ENCODE measurements at places on chromosomes 6 and 20.

DNA sequence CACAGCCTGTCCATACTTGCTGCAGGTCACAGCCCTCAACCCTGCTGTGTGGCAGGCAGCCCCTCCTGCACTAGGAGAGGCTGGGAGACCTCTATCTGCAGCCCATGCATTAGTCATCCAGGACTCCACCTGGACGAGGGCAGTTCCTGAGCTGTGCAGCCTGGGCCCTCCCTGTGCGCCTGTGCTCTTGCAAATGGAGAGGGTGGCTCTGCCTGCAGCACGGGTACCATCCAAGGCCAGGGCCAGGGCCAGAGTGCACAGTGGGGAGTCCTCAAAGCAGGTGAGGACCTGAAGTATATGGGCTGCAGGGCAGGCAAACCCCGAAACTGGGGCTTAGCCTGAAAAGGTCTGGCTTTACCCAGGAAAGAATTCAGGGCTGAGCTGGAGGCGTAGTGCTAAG, 89.8 kb upstream of the PHACTR3 start:
- DNase-seq, result no peak

- no peak for DNase-seq
These were observed 112.0 kb downstream of the LAMP5 start for GRCh38 chr20:9626357-9626756.

GRCh38 chr20:17314264-17314663, 87.4 kb downstream of the PCSK2 start:
- DNase-seq, result no peak

DNA sequence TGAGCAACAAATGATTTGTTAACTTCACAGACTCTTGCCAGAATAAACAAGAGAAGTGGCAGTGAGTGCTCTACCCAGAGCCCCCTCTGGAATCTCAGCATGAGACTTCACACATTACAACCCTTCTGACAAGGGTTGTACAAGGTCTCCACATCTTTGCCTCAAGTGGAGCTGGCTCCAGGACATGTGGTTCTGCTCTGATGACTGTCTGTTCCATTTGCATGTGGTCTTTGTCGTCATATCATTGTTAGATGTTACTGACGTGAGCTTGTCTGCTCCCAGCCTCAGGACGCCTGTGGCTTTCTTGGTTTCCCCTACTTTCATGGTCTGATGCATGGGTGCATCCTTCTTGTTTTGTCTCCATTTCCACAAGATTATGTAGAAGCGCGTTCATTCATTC, 115.0 kb downstream of the SLC24A3 start:
- DNase-seq, result no peak

GRCh38 chr20:51462566-51463276, 79.8 kb downstream of the NFATC2 start:
- peak; percentile 82 for DNase-seq

DNA sequence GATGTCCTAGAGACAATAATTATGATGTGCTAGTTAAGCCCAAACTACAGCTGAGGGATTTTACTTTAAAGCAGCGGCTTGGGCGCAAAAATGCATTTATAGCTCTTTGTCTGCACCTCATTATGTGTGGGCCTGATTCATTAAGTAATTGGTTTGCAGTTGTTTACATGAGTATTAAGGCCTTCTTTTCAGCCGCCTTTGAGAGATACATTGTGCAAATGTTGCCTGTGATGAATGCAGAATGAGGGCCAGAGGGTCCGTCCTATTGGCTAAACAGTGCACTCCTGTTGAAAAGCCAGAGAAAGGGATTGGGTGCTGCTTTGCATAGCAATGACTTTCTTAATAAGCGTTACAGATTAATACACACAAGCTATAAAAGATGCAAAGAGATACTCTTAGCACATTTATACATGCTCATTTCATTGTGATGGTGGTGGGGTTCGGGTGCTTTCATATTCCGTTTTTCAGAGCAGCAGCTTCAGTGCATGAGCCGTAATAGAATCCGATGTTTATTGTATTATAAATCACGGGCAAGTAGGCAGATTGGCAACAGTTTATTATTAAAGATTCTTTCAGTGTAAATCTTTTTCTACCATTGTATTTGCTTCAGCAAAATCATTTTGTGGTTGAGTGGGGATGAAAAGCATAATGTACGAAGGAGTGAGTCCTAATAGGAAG, 68.2 kb upstream of the XRN2 start:
- no peak for DNase-seq

- DNase-seq, result no peak
These were observed 10.2 kb downstream of the ELMO2 start for GRCh38 chr20:46396052-46396740.

GRCh38 chr6:47034926-47035325, 7.2 kb downstream of the ADGRF1 start:
- peak; percentile 83 for DNase-seq

DNA sequence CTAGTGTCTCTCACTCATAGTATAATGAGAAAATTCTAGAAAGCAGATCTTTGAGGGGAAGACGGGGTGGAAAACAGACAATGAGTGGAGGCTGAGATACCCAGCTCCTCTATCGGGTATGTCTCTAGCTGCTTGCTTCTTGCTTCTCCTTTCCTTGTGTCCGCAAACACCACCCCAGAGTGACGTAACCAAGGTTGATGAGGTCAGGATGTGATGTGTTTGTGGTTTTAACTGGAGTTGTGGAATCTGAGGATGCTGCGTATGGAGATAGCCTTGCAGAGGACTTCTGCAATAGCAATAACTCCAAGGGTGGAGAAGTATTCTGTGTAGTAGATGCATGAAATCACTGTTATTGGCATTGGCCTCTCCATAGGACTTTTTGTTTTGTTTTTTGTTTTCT, 132.7 kb upstream of the IFNGR1 start:
- DNase-seq, result no peak

GRCh38 chr6:155314773-155315515, 660 bp upstream of the TFB1M start:
- no peak for DNase-seq

- DNase-seq, result no peak
These were observed 186.7 kb downstream of the BTBD9 start for GRCh38 chr6:38452816-38453660.

- DNase-seq, result no peak
These were observed 35.4 kb upstream of the PIM1 start for GRCh38 chr6:37134396-37135191.

GRCh38 chr6:84061613-84062398, 28.2 kb downstream of the MRAP2 start:
- DNase-seq, result no peak

GRCh38 chr20:40632346-40632976, 56.6 kb downstream of the MAFB start:
- DNase-seq, result no peak

- no peak for DNase-seq
These were observed 77.7 kb downstream of the FLRT3 start for GRCh38 chr20:14259689-14260088.

- no peak for DNase-seq
These were observed 47.8 kb downstream of the GMPR start for GRCh38 chr6:16286151-16286522.

DNA sequence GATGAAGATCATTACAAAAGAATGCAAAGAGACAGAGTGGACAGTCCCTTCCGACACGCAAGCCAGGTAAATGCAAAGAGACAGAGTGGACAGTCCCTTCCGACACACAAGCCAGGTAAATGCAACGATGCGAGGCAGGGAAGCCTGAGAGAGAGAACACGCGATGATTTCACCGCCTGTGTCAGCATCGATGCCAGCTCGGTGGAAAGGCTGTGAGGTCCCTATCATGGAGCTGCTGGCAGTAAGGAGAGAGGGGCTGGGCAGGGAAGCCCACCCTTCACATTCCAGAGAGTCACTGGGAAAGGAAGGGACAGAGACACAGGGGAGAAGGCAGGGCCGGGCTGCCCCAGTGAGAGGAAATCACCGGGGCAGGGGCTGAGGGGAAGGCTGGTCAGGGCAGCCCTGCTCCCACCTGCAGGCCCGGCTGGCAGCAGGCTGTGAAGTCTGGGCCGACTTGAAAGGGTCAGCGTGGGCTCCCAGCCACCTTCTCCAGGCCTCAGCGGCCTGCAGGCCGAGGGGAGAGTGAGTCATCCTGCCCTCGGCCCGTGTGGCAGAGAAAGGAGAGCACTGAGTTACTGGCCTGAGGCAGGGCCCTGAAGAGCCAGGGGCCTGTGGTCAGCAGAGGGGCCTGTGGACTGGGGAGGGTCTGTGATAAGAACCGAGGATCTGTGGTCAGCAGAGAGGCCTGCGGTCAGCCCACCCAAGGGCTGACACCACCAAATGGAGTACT, 80.4 kb downstream of the DACT2 start:
- DNase-seq, result no peak

GRCh38 chr20:63520934-63521601, 503 bp downstream of the PPDPF start:
- peak; percentile 87 for DNase-seq

DNA sequence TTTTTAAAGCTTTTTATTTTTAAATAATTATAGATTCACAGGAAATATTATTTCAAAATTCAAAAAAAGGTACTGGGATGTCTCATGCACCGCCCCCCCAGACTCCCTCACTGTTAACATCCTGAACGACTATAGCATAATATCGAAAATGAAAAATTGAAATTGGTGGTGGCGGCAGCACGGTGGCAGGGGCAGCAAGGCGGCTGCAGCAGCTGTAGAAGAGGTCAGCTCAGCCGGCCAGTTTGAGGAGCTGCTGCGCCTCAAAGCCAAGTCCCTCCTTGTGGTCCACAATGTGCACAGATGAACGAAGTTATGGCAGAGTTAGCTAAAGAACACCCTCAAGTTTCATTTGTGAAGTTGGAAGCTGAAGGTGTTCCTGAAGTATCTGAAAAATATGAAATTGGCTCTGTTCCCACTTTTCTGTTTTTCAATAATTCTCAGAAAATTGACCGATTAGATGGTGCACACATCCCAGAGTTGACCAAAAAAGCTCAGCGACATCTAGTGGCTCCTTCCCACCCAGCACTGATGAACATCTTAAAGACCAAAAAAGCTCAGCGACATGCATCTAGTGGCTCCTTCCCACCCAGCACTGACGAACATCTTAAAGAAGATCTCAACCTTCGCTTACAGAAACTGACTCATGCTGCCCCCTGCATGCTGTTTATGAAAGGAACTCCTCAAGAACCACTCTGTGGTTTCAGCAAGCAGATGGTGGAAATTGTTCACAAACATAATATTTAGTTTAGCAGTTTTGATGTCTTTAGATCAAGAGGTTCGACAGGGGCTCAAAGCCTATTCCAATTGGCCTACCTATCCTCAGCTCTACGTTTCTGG, 100.8 kb downstream of the FAM217A start:
- peak; percentile 83 for DNase-seq

DNA sequence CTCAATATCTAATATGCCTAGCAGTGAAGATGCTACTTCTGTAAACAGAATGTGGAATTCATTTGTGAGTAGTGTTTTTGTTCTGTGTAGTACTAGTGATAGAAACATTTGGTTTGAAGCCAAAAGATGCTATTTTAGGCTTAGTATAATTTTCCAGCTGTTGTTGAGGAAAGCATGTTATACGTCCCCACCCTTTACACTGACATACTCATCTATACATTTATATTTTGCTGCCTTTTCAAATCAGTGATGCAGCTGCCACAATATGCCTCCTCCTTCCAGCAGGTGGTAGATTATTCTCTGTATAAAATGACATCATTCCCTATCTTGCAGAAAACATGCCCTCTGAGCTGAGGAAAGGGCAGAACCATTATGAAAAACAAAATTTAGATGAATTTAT, 1217.6 kb upstream of the GJE1 start:
- DNase-seq, result peak; percentile 50

Data from hindlimb muscle (tissue), 1 donor.